ENCODE measurements at places on chromosomes 2 and 18.

DNA sequence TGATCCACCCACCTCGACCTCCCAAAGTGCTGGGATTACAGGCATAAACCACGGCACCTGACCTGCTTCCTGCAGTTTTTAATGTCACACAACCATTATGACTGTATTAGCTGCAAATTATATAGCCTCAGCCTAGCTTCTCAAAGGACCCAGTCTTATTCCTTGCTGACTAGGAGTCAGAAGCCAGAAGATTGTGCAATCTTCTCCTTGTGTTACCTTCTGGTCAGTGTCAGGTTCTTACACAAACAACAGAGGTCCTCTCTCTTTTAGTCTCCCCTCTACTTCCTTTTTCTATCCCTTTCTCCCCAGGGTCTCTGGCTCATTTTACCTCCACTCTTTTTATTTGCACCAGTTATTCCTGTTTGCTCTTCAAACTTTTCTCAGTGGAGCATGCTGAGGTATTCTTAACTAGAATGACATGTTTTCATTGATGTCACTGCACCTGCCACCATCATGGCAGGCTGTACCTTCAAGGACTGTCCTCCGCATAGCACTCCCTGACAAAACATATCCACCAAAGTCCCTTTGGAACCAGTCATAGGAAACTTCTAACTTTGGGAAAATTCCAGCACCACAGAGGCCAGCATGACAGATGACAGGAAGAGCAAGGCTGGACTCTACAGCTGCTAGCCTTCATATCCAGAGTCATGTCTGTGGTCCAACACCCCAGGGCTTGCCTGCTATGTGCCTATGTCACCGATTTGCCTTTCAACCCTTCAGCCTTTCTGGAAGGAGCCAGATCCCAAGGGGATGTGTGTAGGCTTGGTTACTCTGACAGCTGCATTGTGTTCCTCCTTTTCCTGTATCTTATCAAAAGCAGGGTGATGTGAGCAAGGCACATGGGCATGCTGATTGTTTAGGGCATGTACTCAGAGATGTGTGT is 45.2 kb upstream of the EPC2 start:
- no peak for DNase-seq

DNA sequence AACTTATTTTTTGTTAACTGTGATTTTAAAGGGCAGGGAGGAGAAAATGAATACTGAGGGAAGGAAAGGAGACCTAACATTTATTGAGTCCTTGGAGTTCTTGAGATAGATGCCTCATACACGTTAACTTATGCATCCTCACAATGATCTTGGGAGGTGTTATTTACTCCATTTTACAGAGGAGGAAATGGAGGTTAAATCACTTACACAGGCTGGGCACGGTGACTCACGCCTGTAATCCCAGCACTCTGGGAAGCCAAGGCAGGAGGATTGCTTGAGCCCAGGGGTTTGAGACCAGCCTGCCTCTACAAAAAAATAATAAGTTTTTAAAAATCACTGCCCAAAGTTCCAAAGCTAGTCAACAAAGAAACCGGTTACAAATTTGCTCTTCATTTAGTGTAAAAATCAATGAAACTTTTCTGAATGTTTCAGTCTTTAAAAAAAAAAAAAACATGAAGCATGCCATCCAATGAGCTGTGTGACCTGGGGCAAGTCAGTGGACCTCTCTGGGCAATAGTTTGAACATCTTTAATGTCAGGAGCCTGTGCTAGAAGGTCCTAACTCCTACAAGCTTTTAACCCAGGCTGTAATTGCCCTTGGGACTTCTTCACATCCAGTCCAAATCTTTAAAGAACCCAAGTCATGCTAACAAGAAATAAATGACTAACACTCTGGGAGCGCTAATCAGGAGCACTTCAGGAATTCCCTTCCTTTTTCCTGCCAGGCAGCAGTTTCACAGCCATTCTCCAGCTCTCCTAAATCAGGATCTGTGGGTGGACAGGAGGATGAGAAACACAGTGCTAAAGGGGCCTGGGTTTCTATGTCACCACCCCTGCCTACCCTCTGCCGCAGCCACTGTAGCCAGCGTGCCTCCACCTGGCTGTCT is 176.4 kb downstream of the TMEM247 start:
- DNase-seq, result no peak

GRCh38 chr2:215160081-215160480 is 21.7 kb upstream of the ABCA12 start:
- no peak for DNase-seq

- no peak for DNase-seq
Observed at GRCh38 chr2:229344151-229344551, 73.1 kb upstream of the PID1 start.

DNA sequence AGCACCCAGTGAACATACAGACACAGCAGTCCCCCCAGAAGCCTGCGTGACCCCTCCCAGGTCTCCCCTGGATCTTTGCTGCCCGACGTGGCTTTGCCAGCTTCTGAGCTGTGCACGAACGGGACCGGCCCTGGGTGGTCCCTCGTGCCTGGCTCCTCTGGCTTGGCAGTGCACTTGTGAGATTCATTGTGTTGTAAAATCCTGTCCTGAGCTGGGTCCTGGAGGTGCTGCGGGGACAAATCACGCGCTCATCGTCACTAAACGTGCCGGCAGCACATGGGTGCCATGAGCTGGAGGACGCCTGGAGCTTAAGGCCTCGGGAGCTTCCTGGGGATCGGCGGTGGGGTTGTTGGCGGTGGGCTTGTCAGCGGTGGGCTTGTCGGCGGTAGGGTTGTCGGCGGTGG is 104.9 kb downstream of the FAM210A start:
- no peak for DNase-seq

DNA sequence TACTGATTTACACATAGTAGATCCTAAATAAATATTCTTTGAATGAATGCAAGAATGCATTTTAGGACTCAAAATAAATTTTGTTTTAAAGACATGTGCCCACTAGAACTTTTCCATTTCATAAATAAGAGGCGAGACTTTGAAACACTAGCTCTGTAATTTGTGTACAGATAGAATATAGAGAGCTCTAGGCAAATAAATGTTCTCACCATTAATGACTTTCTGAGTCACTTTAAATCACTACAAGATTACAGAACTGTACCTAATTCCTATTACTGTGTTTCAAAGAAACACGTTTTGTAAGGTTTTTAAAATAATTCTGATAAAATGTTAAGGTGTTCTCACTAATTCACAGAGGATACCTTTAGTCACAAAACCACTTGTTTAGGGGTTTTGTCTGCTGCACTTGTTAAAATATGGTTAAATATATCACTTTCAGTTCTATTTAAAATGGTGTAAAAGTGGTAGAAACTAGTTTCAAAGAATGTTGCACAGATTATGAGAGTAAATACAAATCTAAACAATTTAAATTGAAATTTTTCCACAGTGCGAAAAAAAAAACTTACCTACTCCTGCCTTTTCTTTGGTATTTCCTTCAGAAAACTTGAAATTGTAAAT is 158.7 kb upstream of the ZC3H15 start:
- DNase-seq, result no peak

DNA sequence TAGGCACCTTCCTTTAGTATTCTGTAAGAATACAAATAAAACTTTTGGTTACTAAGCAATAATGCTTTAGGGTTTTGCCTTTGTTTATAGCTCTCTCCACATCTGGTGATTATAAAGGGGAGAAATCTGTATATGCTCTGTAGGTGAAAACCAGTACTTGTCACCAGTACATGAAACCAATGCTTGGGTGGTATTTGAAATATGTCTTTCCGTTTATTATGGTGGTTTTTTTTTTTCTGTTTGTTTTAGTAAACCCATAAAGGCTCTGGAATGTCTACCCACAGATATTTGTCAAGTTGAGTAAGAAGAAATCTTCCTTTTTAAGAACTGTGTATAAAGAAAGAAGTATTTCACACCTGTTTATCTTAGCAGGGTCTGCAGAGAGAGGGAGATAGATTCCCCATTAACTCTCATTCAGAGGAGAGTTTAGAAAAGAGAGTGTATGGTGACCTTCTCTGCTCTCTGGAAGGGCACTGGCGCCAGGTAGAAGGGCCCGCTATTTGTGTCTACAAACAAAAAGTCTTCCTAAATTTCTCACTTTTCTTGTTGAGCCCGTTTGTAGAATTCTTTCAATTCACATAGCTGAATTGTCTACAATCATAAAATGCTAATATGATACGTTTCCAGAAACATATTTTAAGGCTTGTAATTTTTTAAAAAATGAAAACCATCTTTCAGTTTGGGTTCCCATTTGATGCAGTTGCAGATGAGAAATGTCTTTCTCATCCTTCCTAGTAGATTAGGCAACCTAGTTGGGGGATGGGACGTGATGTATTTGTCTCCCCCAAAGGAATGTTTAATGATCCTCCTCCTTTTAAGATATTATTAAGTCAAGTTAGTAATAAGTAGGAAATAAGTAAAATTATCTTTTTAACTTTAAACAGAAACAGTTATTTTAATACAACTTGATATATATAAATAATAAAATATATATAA is 33.9 kb downstream of the MAP3K20 start:
- no peak for DNase-seq

DNA sequence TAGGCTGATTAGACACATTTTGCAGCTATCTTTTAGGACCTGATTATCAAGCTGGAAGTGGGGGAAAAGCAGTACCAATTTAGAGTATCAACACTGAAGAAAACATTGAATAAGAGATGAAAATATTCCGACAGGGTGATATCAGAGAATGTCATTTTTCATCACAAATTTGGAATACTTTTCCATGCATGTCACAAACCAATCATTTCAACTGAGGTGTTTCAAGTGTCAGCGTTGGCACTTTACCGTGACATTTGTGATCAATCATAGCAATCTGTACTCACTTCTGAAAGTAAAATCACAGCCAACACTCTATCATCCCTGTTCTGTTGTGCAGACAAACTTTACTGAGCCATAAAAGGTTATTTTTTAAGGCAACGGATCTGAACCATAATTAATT is 75.4 kb downstream of the PDE1A start:
- DNase-seq, result no peak

- no peak for DNase-seq
Observed at GRCh38 chr2:113723411-113723810, 33.0 kb downstream of the SLC35F5 start.

DNA sequence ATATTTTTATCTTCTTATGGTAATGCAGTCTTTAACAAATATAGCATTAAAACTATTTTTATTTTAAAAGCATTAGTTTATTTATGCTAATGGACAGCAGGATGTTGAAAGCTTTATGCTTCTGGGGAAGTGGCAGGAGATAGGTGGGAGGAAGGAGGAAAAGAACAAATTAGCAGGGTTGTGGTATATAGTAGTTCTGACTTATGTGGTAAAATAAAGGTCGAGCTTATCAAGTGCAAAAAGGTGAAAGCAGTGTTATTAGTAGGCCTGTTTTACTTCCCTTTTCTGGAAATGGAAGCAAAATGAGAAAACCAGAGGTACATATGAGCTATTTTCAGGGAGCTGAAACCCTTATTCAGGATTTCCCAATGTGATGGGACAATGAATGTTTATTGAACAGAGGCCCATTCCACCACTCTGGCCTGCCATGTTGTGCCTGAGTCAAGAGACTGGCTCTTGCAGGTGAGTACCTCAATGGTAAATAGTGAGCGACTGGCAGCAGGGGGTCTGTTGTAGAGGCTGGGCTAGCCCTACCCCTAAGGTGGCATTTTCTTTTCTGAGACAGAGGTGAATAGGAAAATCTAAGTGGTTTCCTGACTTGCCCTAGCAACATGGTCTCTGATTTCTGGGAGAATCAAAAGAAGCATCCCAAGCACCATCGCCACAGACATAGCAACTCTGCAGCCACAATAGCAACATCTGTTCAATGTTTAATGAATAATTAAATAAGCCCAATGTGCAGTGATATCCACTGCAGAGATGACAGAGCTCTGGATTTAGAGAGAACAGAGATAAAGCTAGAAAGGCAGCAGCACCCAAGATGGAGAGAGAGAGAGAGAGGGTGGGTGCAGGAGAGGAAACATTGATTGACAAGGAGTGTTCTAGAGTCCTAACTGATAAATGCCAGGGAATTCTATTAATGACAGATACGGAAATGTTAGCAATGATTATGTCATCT is 119.7 kb downstream of the UPP2 start:
- no peak for DNase-seq

- DNase-seq, result no peak
Observed at GRCh38 chr2:218807626-218808025, 24.0 kb downstream of the PRKAG3 start.

DNA sequence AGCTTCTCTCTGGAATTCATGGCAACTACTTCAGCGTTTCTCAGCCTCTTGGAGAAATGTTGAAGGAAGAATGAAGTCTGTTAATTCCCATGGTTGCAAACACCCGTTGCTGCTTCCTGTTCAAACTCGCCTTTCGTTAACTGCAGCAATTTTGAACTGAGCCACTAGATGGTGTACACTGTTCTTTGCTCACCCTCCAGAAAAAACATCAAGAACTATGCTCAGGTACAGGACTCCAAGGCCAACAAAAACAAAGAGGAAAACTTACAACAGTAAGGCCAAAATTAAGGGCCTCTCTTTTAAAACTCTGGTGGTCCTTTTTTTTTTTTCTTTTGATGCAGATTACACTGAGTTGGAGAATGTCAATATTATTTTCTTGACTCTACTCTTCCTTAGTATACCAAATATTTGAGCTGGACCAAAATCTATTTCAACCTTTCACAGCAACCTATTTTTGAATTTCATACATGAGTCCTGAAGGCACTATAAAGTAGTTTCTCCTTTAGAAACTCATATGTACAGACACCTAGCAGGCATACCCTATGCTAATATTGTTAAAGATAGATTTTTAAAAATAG is 58.2 kb downstream of the KLHL14 start:
- no peak for DNase-seq

DNA sequence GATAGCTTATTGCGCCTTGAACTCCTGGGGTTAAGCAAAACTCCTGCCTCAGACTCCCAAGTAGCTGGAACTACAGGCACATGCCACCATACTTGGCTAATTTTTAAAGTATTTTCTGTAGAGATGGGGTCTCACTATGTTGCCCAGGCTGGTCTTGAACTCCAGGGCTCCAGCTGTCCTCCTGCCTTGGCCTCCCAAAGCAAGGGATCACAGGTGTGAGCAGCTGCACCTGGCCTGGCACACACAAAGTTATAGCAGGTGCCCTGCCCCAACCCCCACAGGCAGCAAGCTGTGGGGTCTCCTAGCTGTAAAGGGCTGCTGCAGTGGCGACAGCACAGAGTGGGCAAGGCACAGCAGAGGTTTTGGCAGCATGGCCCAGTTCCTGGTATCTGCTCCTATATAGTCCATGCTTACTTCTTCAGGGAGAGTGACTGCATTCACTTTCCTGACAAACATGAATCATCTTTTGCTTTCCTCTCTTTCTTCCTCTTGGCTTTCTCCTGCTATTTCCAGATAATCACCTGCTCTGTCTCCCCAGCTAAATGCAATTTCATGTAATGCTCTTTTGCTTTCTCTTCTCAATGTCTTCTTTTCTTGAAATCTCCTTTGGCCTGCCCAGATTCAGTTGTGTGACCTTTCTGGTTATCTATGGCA is 27.3 kb upstream of the METAP1D start:
- no peak for DNase-seq

All from activated CD8-positive, alpha-beta memory T cell treated with anti-CD3 and anti-CD28 coated beads for 24 hours (primary cell).